ENCODE measurements at places on chromosomes 4 and X. TPM values are rescaled to one million over a fixed set of nuclear protein-coding genes. Genes with fewer than 3 reads are reported as not detected.
A peak's percentile ranks its signal among the peaks of the same experiment; 100 is the strongest.

MTHFD2L gene
- total RNA-seq, result 47.1 TPM

REELD1 gene
- not detected for total RNA-seq

DNA sequence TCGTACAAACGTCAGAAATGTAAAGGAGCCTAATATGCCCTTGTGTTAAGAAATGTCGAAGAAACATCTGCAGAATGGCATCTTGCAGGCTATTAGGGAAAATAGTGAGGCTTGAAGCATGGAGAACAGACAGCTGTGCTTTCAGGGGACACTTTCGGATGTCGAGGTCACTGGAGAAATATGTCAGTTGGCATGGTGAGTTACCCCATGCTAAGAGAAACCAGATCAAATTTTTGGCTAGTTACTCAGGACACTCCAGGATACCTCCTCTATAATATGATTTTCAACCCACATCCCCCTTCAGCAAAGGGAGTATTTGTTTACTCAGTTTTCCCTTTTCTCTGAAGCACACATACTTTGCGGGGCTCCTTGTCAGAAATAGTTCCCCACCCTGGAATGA is 171.4 kb downstream of the GPC3 start:
- no peak for DNase-seq

GRCh38 chr4:132564920-132565319 is 584.2 kb upstream of the PCDH10 start:
- no peak for DNase-seq

DNA sequence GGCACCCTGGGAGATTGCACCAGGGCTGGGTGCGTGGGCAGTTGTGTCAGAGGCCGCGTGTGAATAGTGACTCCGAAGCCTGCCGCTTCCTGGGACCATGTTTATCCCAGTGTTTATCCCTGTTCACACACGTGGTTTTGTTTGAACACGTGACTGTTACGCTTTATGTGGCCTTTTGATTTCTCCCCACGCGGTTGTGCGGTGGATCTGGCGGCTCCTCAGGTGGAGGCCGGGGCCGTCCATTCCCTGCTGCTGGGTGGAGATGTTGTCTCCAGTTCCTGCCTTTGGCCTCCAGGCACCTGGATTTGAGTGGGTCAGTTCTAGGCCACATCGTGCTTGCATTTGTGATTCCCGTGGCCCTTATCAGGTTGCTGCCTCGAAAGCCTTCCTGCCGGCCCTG is 35.1 kb downstream of the NELFA start:
- DNase-seq, result no peak

GRCh38 chr4:94934201-94934600 is 176.4 kb downstream of the BMPR1B start:
- no peak for DNase-seq

DNA sequence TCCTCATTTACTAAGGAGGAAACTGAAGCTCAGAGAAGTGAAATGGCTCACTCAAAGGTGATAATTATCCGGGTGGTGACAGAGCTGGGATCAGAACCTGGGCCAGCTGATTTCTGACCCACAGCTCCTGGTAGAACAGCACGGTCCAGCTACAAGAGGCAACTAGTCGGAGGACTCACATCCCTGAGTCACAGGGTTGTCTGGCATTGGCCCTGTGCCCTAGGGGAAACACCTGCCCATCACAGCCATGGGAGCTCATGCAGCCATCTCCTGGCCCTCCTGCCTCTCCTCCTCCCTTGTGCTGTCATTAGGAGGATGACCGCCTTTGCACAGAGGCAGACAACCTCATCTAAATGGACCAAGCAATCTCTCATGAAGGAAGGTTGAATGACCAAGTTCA is 115.2 kb upstream of the TSPAN5 start:
- DNase-seq, result no peak

GRCh38 chrX:49184294-49185281 is 1.6 kb downstream of the PRICKLE3 start:
- peak; percentile 73 for DNase-seq

- DNase-seq, result peak; percentile 79
Observed at GRCh38 chr4:89284020-89284424, 23.6 kb downstream of the GPRIN3 start.

Data from cerebellum (tissue), 4 donors.